ENCODE measurements at places on chromosomes 4 and X. TPM values are rescaled to one million over a fixed set of nuclear protein-coding genes. Genes with fewer than 3 reads are reported as not detected.

The PDE6B gene
- total RNA-seq, result 0.26 TPM

DNA sequence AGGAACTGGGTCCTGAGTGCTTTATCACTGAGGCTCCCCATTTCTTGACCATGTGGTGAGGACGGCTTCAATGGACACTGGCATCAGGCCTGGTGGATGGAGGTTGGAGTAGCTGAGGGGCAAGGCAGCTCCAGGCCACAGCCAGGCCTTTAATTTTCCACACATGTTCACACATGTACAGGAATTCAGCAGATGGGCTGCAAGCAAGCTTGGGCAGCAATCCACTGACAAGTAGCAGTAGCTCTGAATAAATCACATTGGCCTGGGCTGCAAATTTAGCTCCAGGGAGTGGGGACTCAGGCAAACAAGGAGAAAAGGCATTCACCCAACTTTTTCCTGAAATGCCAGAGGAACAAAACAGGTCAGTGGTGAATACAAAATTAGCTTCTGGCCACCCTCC, 107.8 kb upstream of the SCML1 start:
- no peak for DNase-seq

DNA sequence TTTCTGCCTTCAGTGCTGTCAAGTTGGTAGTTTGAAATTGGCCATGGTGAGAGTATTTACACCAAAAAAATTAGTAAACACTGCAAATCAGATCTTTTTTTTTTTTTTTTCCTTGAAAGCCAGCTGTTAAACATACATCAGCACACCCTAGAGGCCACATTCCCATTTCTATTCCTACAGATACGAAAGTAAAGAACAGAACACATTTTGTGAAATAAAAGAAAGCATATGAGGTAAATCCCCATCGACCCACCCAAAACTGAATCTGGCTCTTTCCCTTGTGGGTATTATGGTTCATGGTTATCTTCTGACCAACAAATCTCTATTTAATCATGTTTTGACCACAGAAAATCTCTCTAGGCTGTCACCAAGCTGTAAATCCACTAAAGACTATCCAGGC, 41.8 kb upstream of the AP1AR start:
- DNase-seq, result no peak

The APLN gene
- 2.6 TPM for total RNA-seq

The TDO2 gene
- total RNA-seq, result not detected

All from uterus (tissue), 4 donors.